ENCODE measurements at places on chromosomes 1 and 21. TPM values are rescaled to one million over a fixed set of nuclear protein-coding genes. Genes with fewer than 3 reads are reported as not detected.

- DNase-seq = peak; percentile 67
Observed at GRCh38 chr1:68173936-68174737, 58.2 kb downstream of the WLS start.

DNA sequence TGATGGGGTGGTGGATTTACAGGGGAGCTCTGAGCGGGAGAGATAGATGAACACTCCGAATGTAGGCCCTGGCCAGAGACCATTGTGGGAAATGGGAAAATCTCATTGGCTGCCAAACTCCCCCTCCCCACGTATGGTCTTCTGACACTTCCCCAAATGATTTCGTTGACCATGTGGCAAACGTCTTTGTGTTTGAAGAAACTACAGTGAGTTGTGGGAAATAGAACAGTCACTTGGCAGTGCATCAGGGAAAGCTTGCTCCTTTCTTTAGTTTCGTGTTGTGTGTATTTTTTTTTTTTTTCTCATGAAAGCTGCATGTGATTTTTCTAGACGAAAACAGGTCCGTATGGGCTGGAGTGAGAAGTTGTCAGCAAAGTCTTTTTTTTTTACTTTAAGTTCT, 25.0 kb upstream of the GRIK3 start:
- DNase-seq = no peak

DNA sequence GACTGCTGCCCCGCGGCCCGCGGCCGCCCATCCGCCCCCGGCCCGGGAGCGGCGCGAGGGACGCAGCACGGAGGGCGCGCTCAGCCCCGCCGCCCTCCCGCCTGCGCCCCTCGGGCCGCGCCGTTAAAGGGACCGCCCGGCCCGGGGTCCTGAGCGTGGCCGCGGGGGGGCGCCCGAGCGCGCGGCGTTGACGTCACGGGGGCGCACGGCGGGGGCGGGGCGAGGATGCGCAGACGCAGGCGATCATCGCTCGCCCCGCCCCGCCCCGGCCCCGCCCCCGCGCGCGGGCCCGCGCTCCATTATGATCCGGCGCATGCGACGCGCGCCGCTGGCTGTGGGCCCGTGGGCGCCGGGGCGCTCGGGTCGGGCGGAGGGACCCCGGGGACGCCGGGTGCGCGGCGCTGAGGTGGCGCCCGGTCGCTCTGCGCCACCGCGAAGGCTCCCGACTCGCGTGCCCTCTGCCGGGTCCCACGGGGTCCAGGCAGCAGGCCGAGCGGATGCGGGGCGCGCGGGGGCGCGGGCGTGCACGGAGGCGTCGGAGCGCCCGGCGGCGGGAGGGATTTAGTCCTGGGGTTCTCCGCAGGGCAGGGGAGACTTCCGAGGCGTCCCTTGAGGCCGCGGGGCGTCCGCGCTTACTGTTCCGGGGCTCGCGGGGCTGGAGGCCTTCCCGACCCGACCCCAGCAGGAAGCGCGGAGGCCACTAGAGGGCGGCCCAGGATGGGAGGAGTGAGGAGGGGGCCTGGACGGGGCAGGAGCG, at the start of gene DVL1:
Gene DVL1 (minus strand): TSS at position 163 of the 757 bp plus-strand sequence. CDS start 353 bp downstream, outside the sequence.
- peak; percentile 76 for DNase-seq

DNA sequence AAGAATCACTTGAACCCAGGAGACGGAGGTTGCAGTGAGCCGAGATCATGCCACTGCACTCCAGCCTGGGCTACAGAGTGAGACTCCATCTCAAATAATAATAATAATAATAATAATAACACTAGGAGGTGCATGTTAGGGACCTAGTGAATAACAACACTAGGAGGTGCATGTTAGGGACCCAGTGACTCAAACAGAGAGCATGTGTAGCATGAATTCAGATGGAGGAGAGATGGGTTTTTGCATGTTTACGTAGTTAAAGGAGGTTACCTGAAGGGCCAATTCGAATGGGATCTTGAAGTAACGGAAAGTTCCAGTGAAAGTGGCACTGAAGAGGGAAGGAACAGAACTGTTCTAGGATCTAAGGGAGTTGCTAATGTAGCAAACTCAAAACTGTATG, 7.1 kb upstream of the KCNK1 start:
- DNase-seq = no peak

DNA sequence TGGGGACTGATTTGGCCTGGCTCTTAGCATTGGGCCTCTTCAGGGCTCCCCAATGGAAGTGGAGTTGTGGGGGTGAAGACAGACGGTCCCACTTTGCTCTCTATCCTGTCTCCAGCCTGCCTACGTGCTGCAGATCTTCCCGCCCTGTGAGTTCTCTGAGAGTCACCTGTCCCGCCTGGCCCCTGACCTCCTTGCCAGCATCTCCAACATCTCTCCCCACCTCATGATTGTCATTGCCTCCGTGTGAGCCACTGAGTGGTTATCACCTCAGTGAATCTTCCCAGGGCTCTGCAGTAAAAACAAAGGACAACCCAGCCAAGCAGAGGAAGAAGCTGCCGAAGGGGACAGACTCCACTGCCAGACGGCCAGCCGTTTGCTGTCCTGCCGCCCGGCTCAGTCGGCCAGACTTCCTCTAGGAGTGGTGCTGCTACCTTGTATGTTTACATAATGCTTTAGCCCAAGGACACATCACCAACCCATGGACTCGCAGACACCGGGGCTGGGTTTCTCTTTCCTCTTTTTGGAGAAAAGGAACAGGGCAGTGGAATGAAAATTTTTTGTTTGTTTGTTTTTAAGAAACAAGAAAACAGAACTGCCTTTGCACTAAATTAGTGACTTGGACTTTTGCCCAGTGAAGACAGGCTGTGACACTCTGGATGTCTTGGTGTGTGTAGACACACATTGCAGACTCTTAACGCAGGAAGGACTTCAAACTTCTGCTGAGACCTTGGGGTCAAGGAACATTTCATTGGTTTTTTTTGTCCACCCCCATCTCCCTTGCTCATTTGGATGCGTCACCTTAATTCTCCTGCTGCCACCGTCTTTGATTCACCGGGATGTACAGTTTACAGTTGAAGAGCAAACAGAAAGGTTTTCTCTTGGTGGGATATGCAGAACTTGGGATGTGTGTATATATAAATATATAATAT, 36.5 kb downstream of the ZBTB17 start:
- no peak for DNase-seq

Gene TNNT2
- 5,987 TPM for total RNA-seq

Measured in heart left ventricle (tissue), 16 donors.